Posterior vena cava (tissue), 2 donors: ENCODE measurements at places on chromosomes 11 and 22. TPM values are rescaled to one million over a fixed set of nuclear protein-coding genes. Genes with fewer than 3 reads are reported as not detected.
A peak's percentile ranks its signal among the peaks of the same experiment; 100 is the strongest.

ANKRD49 gene
- 11.8 TPM for total RNA-seq

PRODH gene
- total RNA-seq = 3.4 TPM

TENM4 gene
- total RNA-seq = 7.4 TPM

C11orf87 gene
- total RNA-seq = not detected

- DNase-seq = peak; percentile 90
Measured at GRCh38 chr22:19663286-19663815, 51.0 kb upstream of the SEPTIN5 start.

- DNase-seq = no peak
Measured at GRCh38 chr11:123487157-123487744, 57.2 kb downstream of the GRAMD1B start.

DNA sequence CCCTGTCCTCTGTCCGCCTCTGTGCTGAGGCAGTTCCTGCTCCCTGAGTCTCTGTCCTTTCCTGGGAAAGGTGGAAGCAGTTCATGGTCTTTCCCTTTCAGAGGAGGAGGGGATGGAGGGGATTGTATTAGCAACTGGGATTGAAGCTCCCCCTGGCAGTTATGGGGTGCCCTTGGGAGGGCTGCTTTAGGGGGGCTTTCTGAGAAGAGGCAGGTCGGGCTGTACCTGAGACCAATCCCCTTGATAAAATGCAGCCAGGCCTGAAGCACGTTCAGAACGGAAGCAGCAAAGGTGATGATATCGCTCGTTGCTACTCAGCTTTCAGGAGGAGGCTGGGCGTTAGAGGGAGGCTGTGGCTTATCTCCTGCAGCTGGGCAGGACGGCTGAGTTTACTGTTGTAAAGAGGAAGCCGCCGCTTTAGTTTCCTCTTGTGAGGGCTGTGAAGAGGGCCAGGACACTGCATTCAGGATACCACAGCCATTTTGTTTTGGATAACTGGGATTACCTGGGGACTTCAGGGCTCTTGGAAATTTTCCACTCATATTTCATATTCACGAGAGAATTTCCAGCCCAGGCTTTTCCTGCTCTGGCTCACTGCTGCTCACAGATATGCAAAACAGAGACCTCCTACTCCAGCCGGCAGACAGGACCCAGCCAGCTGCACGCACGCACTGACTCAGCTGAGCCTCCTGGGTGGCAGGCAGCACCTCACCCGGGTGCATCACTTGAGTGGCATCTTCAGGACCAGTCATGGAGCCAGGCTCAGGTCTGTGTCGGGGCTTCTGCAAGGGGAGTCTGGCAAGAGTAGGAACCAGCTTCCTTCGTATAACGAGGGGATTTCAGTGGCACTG lies 798 bp downstream of the AMPD3 start:
- DNase-seq = no peak

- DNase-seq = no peak
Measured at GRCh38 chr11:73652046-73652730, 5.8 kb downstream of the PLEKHB1 start.

DNA sequence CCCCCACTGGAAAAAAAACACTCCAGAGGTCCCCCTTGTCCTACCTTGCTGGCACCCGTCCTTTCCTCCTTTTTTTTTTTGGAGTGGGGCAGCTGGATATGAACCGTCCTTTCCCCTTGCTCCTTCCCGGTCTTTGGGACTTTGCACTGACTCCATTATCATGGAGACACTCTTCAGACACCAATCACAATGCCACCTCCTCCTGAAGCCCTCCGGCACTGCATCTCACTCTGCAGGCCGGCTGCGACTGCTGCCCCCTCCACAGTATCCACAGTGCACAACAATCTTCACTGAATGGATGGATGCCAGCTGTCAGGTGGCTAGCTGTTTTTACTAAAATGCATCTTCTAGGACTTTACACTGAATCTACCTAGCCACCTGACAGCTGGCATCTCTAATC lies 12.7 kb upstream of the RGL4 start:
- peak; percentile 28 for DNase-seq

GRCh38 chr11:69205743-69206612 lies 50.2 kb downstream of the SMIM38 start:
- DNase-seq = peak; percentile 56

DNA sequence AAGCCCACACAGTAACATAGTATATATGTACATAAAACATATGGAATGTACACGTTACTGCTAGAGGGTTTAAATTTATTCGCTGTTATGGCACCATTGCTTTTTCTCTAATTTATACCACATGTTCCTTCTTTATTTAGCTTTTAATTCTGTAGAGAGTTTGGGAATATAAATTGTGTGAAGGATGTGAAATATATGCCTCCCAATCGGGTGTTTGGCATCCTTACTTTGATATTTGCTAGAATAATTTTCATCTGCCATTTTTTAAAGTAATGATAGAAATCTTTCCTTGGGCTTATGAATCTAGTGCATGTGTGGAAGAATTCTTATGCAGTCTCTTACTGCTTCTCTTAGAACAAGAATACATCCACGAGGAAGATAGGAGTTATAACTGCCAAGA lies 509.8 kb upstream of the RAG2 start:
- DNase-seq = no peak

DNA sequence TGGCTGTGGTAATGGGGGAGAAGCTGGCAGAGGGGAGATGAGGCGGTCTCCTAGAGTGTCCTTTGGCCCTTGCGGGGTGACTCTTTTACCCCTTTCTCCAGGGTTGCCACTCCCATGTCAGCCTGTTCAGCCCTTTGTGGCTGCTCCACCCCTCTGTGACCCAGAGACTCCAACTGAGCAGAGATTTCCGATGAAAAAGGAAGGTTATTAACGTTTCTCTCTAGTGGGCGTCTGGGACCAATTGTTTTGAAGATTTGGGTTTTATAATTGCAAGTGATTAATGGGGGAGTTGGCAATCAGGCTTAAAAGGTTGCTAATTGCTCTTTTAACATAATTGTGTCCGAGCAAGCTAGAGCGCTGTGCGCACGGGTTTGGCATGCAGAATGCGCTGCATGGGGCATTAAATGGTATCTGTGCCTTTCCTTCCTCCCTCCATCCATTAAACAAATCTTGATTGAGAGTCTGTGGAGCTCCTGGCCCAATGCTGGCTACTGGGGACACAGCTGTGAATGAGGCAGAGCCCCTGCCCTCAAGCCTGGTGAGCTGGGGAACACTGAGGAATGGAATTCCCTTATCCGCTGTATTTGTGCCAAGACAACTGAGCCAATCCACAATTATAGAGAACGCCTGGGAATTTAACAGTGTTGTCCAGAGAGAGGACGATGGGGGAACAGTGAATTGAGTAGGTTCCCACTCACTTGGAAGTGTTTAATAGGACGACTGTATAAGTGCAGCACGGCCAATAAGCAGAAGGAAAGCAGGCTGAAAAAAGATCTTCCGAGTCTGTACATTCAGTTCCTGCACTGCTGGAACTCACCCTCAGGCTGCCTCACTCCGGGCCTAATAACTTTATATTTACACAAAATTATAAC lies 295.9 kb downstream of the MIAT start:
- no peak for DNase-seq
